Stomach (tissue), 19 donors: ENCODE measurements at places on chromosomes 11 and 22. TPM values are rescaled to one million over a fixed set of nuclear protein-coding genes. Genes with fewer than 3 reads are reported as not detected.

- DNase-seq: no peak
Measured at GRCh38 chr22:48707763-48708557, 1119.7 kb downstream of the BRD1 start.

- no peak for DNase-seq
Measured at GRCh38 chr11:71447791-71448256, 369 bp downstream of the DHCR7 start.

DNA sequence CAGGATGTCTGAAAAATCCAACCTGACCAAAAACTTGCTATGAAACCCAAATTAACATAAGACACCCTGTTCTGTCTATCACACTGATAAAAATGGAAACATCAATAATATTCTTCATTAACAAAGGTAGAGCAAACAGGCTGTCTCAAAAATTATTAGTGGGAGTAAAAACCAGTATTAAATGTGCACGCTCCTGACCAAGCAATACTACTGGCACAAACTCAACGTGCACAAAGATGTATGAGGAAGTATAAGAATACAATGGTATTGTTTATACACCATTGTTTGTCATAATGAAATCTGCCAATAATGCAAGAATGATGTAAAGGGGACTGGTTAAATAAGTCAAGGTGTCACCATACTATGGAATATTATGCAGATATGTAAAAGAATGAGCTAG is 288.5 kb downstream of the MN1 start:
- no peak for DNase-seq

- DNase-seq: peak; percentile 39
Measured at GRCh38 chr11:108672113-108672512, 7.2 kb downstream of the DDX10 start.

- no peak for DNase-seq
Measured at GRCh38 chr11:35185696-35186095, 46.7 kb downstream of the CD44 start.

Gene HEPN1
- not detected for total RNA-seq

Gene SLC22A8
- not detected for total RNA-seq

DNA sequence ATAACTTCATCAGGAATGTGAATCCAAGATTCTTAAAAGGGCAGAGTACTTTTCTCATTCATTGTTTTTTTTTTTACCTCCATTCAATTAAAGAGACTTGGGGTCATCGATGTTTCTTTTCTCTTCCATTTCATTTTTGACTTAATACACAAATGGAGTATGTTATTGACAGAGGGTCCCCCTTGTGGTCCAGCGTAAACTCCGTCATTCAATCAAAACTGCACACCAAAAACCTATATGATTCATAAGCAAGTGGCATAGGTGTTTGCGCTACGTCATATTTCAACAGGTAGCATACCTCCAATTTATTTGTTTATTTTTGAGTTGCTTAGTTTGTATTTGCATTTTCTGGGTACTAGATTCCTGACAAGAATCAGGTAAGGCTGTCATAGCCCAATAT is 12.7 kb upstream of the FOLH1 start:
- DNase-seq: no peak

GRCh38 chr11:9396752-9397151 is 12.3 kb downstream of the IPO7 start:
- DNase-seq: no peak

Gene PCNX3
- 40.3 TPM for total RNA-seq

DNA sequence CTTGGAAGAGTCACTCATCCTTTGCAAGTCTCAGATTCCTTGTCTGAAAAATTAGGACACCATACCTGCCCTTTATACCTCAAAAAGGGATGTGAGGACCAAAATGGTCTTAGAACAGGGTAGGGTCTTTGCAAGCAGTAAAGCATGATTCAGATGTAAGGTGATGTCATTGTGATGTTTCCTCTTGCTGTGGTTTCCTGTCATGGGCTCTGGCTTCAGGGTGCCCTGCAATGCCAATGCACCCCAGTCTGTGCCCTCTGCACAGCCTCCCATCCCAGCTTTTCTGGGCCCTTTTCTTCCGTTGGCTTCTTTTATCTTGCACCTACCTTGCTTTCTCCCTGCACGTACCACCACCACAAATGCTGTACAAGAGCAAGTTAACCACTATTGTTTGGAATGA is 87.8 kb upstream of the NNMT start:
- no peak for DNase-seq

Gene KDM4E
- not detected for total RNA-seq

Gene KDM2A
- 90.0 TPM for total RNA-seq

Gene HBE1
- total RNA-seq: not detected

DNA sequence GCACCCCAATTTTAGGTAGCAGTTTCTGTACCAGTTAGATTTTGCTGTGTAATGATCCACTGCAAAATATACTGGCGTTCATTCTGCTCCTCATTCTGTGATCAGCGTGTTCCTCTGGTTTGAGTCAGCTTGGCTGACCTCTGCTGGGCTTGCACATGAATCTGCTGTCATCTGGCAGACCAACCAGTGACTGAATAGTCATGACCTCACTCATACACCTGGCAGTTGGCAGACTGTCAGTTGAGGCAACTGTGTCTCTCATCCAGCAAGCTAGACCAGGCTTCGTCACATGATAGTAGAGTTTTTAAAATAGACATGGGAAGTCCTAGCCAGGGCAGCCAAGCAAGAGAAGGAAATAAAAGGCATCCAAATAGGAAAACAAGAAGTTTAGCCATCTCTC is 316.3 kb upstream of the LARGE1 start:
- DNase-seq: no peak

DNA sequence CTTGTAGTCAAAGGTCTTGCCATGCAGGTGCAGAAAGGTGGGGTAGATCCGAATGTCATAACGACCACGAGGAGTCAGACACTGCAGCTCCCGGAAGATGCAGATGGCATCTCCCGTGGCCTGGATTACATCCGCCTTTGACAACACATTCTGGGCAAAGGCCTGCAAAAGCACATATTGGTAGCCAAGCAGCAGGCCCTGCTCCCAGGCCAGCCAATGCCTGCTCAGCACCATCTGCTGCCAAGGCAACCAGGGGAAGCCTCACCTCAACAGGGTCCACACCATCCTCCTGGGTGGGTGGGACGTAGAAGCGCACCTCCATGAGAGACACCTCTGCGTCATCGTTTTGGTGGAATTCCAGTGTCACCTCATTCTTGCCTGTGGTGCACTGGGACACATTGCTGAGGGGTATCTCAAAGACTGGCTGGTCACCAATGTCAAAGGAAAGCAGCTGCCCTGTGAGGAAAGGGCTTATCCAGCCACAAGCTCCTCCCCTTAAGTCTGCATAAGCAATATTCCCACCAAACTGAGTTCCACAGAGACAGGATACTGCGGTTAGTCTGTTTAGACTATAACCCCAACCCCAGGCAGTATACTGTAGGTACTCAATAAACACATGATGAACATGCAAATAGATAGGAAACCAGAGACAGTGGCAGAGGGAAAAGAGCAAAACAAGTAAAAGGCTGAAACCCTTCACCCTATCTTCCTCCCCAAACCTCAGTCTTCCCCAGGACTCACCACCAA is 2.8 kb downstream of the SSRP1 start:
- DNase-seq: no peak

Gene OR52H1
- 21.0 TPM for total RNA-seq

Gene DDB1
- 489 TPM for total RNA-seq

Gene BRMS1
- total RNA-seq: 105 TPM

DNA sequence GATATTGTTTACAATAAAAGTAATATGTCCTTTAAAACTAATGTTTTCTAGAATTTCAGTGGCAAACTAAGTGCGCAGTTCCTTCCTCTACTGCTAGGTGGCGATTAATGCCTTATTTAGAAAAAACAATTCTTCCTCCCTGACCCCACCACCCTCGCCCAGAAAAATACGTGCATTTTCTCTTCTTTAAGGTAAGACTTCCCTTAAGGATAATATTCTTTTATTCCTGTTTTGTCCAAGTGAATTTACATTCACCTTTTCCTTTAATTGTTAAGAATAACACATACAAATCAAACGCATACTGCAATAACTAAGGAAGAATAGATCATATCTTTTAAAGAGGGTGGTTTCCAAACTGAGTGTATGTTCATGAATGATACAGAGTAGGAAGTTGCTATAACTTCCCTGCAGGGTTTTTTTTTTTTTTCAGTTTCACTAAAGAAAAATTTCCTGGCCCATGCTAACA is 17.0 kb upstream of the PSMA1 start:
- DNase-seq: peak; percentile 62

Gene RASD2
- 0.58 TPM for total RNA-seq

GRCh38 chr11:70642266-70642665 is 243.9 kb downstream of the CTTN start:
- no peak for DNase-seq

- DNase-seq: no peak
Measured at GRCh38 chr11:134581121-134581626, 169.1 kb upstream of the B3GAT1 start.

- DNase-seq: peak; percentile 65
Measured at GRCh38 chr11:17014321-17014832, at the start of gene PLEKHA7. Gene PLEKHA7 (minus strand): TSS chr11:17014414. CDS start chr11:17014401, 13 bp downstream.

- DNase-seq: no peak
Measured at GRCh38 chr11:46413760-46414465, 22.3 kb upstream of the CHRM4 start.

DNA sequence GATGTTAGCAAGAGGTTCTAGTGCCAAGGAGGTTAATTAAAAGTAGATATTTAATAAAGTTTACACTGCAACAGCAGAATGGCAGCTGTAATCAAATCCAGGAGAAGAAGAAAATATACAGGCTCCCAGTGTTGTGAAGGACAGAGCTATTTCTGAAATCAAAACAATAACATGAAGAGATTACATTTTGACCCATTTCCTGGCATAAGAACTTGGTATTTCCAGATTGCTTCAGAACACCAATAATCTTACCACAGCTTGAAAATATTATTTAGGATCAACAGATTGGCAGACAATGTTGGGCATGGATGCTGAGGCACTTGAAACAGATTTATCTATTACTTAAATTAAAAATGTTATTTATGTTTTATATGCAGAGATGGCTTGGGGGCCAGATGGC is 692.5 kb downstream of the KCNA4 start:
- DNase-seq: no peak

Gene BTBD18
- not detected for total RNA-seq

DNA sequence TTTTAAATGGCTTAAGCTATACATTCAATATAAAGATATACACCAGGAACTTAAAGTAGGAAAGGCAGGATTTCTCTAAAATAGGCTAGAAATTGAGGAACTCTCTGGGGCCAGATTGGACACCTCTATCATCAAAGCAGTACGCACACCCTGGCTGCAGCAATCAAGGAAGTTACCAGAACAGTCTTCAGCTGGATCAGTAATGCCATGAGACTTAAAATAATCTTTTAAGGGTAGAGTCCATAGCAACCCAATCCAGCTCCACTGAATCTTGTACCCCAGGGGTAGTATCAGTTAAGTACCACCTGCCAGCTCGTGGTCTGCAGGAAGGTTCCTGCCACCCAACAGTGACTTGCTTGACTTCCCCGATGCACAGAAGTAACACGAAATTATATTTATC is 3.0 kb downstream of the RDX start:
- no peak for DNase-seq

DNA sequence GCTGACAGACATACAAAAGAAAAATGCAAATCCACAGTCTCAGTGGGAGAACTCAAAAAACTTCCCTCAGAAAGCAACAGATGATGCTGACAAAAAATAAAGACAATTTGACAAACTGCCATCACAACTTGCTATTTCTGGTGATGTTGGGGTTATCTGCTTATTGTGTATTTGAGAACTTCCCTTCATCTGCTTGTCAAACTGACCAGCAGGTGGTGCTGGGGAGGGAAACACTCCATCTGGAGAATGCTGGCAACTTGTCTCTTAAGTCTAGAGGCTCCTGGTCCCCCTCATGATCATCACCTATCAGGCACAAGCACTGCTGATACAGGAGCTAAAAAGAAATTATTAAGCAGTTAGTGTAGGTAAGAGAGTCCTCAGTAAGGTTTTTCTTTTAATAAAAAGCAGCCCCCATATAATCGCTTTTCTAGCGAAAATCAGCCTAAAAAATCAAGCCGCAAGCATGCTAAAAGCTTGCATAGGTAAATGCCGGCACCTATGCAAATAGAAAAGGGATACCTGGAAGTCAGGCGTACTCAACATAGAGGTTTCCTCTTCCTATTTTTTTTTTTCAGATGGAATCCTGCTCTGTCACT is 9.8 kb upstream of the FAM111B start:
- peak; percentile 82 for DNase-seq

DNA sequence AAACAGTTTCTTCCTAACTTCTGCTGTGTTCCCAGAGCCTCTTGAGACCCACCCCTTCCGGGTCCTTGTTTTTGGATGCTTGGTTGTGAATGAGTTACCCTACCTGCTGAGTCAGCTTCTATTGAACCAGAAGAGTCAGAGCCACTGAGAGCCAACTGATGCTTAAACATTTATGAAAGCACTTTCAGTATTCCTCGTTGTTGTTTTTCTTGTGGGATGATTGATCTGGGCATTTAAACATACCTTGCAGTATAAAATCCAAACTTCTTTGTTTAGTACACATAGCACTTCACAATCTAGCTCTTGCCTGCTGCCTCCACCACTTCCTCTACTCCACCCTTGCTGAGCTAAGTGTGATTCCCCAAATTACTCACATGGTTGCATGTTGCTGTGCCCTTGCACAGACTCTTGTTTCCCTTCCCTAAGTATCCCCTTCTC is 5.5 kb downstream of the PRSS23 start:
- DNase-seq: no peak

DNA sequence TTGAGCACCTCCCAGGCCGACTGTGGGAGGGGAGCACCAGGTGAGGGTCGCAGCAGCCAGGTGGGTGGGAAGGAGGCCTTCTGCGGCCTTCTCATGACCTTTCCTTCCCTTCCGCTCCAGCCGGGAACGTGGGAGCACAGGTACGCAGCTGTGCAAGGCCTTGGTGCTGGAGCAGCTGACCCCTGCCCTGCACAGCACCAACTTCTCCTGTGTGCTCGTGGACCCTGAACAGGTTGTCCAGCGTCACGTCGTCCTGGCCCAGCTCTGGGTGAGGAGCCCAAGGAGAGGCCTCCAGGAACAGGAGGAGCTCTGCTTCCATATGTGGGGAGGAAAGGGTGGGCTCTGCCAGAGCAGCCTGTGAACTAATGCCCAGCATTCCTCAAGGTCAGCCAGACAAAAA is 2.6 kb downstream of the IL18BP start:
- DNase-seq: no peak

GRCh38 chr11:34063061-34063795 is 11.7 kb downstream of the CAPRIN1 start:
- no peak for DNase-seq

GRCh38 chr22:36432592-36433317 is 45.0 kb upstream of the MYH9 start:
- DNase-seq: no peak
